ENCODE measurements at places on chromosomes 5 and 9.

DNA sequence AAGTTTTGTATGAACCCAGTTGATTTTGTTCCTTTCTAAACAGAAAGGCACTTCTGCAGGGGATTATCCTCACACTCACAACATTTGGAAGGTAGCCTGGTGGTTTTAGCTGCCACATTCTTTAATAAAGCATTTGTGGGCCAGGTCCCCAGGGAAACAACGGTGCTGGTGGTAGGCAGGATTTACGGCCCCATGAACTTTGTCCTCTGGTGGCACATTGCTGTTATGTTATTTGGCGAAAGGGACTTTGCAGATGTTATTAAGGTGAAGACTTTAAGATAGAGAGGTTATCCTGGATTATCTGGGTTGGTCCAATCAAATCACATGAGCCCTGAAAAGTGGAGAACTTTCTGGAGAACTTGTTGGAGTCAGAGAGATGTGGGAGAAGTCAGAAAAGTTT, 86.3 kb upstream of the C9orf72 start:
- no peak for DNase-seq

DNA sequence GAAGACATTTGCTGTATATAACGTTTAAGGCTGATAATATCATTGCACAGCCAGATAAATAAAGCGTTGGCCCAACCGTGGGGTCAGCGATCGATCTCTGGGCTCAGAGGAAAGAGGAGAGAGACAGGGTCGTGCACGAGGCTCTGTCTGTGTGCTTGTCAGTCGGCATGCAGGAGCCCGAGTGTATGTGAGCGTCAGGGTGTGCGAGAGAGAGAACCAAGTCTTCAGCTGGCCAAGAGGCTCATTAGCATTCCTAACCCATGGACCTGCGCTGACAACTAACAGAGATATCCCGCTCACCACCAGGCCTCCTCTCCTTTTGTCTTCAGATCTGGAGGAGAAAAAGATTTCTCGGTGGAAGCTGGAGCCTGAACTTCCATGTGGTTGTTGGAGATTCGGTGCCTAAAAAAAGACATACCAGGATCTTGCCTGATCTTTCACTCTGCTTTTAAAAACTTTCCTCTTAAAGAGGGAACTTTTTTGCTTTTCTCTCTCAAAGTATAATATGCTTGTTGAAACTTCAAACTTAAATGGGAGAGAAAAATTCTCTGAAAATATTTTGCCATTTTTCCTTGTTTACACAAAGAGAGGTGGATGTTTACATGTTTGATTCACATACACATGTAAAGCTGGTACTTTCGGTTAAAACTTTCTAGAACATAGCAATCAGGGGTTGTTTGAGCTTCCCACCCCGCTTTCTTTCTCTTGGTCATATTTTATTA, 16.5 kb downstream of the NR2F1 start:
- DNase-seq = no peak

DNA sequence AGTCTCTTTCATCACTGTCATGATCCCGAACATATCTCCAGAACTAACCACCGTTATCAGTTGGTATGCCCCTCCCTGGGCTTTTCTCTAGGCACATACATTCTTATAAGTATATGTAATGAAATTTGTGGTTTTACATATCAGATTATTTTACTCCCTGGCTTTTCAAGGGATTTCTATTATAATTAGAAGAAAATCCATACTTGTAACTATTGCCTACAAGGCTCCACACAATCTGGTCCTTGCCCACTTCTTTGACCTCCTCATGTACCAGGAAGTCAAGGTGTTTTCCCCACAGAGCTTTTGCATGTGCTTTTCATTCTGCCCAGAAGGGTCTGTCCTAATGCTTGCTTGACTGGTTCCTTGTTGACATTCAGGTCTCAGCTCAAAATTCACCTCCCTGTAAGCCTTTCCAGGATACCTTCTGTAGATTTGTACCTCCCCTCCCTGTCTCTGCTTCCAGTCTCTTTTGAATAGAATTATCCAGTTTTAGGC, 33.6 kb upstream of the HSD17B4 start:
- no peak for DNase-seq

DNA sequence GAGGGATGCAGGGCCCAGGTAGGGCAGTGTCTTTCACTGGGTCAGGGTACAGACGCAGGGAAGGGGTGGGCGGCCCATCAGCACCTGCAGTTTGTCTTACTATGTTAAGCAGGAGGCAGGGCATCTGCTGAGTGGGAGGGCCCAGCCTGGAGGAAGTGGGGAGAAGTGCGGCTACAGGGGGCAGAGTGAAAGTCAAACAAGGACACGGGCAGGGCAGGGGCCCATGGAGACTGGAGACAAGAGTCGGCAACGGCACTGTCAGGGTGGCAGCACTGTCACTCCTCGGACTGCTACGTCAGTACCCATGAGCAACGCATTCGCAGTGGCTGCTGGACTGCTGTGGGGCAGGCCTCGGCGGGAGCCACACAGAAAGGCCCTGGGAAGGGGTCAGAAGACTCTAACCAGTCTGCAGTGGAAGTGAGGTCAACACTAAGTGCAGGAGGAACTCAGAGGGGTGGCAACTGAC, 19.7 kb downstream of the CAMSAP1 start:
- no peak for DNase-seq

- no peak for DNase-seq
Measured at GRCh38 chr9:27003426-27004077, 1.9 kb downstream of the LRRC19 start.

DNA sequence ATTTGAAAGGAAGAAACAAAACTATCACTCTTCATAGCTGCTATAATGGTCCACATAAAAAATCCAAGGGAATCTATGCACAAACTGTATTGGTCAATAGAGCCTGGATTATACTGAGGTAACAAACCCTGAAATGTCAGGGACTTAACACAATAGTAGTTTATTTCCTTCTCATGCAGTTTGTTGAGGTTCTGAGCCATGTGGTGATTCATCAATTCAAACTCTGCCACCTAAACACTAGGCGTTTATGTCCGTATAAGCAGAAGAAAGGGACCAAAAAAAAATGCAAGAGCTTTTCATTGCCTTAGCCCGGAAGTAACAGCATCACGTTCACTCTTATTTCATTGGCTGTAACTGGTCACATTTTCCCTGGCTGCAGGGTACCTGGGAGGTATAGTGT, 464.7 kb downstream of the ZSWIM6 start:
- no peak for DNase-seq

GRCh38 chr5:127410959-127411358, 106.5 kb upstream of the PRRC1 start:
- no peak for DNase-seq

DNA sequence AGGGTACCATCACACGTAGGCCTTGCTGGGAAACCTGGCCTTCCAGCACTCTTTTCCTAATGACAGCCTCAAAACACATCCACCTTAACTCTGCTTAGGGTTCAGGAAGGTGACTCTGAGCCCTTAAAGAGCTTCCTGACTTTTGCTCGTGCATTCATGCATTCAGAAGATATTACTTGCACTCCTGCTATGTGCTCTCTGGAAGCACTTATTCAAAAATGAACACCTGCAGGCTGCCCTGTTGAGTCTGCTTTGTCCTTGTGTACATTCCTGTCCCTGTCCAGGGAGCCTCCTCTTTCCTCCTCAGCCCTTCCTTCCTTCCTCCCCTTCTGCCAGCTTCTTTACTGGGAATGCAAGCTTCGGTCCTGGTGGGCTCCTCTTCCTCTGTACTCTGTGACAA, 61.5 kb downstream of the SPRY4 start:
- no peak for DNase-seq

GRCh38 chr5:63011158-63011557, 432.5 kb downstream of the LRRC70 start:
- no peak for DNase-seq

DNA sequence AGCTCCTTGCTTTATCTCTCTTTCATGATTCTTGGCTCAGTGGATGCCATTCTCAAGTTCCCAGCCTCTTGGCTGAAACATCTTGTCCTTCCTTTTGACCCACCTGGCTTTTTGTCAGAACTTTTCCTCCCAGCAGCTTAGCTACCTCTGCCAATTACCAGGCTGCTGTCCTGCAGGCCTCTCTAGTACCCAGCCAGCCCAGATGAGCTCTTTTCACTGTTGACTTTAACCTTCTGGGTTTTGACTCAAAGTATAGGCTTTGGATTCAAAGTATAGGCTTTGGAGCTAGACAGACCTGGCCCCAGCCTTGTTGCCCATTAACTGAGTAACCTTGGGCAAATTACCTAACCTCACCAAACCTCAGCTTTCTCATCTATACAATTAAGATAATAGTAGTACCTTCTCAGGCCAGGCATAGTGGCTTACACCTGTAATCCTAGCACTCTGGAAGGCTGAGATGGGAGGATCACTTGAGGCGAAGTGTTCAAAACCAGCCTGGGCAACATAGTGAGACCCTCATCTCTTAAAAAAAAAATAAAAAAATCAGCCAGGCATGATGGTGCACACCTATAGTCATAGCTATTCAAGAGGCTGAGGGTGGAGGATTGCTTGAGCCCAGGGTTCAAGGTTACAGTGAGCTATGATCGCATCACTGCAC, 6.6 kb upstream of the TMEFF1 start:
- no peak for DNase-seq

DNA sequence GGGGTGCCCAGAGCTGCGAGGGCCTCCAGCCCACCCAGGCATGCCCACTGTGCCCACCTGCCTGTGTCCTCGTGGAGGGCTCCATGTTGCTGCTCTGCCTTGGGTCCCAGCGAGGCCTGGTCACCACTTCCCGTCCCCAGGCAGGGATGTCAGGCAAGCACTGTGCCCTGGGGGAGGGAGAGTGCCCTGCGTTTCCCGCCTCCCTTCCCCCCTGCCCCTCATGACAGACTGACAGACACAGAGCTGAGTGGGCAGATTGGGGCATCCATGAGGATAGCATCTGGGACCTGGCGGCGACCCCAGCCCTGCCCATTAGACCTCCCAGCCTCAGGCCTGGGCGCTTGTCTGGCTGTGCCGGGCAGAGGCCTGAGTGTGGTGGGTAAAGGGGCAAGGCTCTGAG, 56.9 kb downstream of the KCNT1 start:
- no peak for DNase-seq

DNA sequence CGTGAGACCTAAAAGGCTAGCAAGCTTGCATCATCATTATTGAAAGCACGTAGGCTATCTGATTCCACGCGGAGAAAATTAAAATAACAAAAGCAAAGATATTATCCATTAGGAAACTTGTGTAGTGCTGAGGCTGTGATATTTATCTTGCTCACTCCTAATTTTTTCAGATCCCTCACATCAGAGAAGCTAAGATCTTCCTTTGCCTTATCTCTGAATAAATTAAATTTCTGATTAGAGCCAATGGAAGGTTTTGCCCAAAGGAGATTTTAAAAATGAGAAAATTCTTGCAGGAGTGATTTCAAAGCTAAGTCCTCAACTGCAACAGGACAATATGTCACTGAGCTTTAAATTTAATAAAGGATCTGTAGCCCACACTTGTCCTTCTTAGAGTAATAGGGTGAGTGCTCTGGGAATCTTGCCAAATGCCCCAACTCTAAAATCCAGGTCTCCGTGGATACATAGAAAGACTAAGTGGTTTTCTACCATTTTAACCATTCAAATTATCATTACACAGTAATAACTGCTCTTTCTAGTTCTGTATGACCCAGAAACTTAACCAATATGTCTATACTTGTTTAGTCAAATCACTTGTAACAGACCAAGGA, 295.0 kb downstream of the CAAP1 start:
- DNase-seq = no peak

DNA sequence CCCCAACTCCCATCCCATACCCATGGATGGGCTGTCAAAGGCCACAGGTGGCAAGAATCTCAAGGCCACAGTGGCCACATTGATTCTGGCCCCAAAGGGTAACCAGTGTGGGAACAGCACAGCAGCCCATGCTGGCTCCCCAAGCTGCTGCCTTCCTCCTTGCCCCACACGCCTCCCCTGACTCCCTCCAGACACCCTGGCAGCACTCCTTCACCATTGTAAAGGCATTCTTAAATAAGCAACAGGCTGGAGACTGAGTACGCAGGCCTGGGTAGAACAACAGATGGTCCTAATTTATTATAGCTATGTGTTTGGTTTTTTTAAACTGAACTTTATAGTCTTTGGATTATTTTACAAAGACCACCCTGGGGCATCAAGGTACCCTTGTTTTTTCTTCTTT, 158.8 kb downstream of the TSSK1B start:
- DNase-seq = no peak

DNA sequence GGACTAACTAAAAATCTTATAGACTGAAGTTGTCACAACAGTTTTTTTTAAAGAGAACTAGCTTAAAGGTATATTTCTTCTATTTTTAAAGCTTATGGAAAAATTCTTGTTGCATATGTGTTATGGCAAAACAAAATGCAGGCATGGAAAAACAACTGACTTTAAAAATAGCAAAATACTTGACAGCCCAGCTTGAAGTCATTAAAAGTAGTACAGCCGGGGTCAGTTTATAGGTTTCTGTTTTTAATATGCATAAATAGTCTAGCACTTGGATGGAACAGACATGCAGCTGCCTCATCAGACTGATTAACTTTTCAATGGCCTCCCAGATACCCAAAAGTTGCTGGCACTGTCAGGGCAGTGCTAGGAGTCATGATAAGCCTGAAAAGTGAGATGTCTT, 22.3 kb upstream of the ARL15 start:
- no peak for DNase-seq

GRCh38 chr5:59758566-59758965, 135.0 kb downstream of the PDE4D start:
- DNase-seq = no peak

GRCh38 chr5:117191251-117191650, 616.6 kb upstream of the SEMA6A start:
- no peak for DNase-seq

DNA sequence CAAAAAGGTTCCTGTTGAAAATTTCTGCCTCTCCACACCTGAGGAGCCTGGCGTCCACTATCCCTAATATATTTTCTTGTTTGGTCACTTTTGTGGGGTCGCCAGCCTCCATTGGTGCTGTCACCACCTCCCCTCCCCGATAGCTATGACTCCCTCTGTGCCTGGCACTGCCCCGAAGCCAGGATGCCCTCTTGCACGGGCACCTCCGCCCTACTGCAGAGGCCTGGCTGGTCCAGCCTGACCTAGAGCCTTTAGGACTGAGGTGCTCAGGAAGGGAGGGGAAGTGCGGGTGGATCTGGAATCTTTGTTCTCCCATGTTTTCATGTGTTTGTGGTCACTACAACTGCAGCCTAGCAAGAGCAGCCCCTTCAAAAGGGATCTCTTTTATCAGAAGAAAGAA, 62.6 kb downstream of the WNK2 start:
- no peak for DNase-seq

GRCh38 chr9:90974643-90975245, 173.1 kb downstream of the SYK start:
- DNase-seq = no peak

DNA sequence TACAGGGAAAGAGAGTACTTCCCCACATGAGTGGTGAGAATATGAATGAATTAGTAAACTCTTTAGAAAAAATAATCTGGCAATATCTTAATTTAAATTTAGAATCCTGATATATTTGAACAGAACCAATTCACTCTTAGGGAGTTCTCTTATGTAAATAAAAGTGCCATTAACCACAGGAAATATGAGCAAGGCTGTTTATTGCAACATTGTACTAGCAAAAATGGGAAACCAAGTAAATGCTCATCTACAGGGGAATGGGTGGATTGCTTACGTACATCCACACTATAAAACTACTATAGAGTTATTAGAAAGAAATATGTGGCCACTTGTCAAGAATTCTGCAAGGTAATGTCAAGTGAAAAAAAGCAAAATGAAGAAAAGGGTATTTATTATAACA, 274.5 kb downstream of the TLE1 start:
- DNase-seq = no peak

Data from H54 (cell line).